ENCODE measurements at places on chromosomes 16 and 17. TPM values are rescaled to one million over a fixed set of nuclear protein-coding genes. Genes with fewer than 3 reads are reported as not detected.

- H3K27me3 ChIP-seq: no peaks in the 10 kb centered on the region
- H3K27ac ChIP-seq: no peak overlapping the region
- DNase-seq: no peak
- no peaks in the 10 kb centered on the region for H3K36me3 ChIP-seq
- H3K4me1 ChIP-seq: no peaks in the 10 kb centered on the region
- H3K4me3 ChIP-seq: no peak overlapping the region
Observed at GRCh38 chr16:5461141-5461540, 363.5 kb upstream of the EEF2KMT start.

The AATK gene
- 0.70 TPM for total RNA-seq

The ZSCAN10 gene
- not detected for total RNA-seq

- no peaks in the 10 kb centered on the region for H3K27me3 ChIP-seq
- no peak overlapping the region for H3K27ac ChIP-seq
- H3K4me1 ChIP-seq: peaks cover 13% of the 10 kb centered on the region
- no peak for DNase-seq
- peaks cover 12% of the 10 kb centered on the region for H3K36me3 ChIP-seq
Observed at GRCh38 chr17:55757659-55758058, 6.8 kb downstream of the PCTP start.

The ABAT gene
- total RNA-seq: 2.9 TPM

The KRTAP2-1 gene
- total RNA-seq: not detected
